ENCODE measurements at places on chromosomes 1 and 21. TPM values are rescaled to one million over a fixed set of nuclear protein-coding genes. Genes with fewer than 3 reads are reported as not detected.

DNA sequence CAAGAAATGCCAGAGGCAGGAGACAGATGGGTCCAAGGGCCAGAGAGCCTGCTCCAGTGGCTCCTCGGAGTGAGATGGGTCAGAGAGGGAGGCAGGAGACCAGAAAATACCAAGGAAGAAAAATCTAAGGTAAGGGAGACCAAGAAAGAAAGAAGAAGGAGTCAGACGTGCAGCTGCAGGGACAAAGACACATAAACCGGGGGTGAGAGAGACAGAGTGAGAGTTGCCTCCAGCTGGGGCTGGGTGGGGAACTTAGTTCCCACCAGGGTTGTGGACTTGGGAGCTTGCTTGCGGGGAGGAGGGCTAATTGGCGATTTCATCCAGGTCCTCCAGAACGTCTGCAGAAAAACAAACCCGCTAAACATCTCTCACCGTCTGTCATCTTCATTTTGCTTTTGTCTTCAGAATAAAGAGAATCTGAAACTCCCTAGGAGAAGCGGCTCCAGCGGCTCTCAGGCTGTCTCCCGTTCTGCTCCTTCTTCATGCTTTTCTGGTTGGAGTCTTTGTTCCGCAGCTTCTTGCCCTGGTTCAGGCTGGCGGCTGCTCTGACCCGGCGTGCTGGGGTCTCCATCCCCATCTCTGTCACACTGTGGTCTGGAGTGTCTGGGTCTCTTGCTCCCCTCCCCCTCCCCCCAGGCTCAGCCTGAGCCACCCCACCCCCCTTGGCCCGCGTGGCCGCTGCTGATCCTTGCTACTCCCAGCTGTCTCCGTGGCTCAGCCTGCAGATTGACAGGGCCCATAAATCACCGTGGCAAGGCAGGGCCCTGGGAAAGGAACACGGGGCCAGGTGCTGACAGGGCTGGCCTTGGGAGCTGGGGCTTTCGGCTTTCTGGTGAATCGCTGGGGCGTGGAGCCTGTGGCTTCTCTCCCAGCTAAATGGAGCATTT, 66.6 kb downstream of the UBIAD1 start:
- H3K27ac ChIP-seq, result no peak overlapping the region
- H3K4me1 ChIP-seq, result no peaks in the 10 kb centered on the region
- no peaks in the 10 kb centered on the region for H3K36me3 ChIP-seq
- H3K4me3 ChIP-seq, result no peak overlapping the region
- no peak for DNase-seq

DNA sequence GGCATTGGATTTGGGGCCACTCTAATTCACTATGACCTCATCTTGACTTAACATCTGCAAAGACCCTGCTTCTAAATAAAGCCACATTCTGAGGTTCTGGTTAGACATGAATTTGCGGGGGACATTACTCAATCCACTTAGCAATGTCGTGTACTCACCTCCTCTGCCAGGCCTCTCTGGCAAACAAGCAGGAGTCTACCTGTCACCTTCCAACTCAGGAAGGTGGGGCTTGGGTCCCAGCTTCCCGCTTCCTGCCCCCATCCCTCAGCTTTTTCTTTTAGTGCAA, 177.8 kb downstream of the PSMG1 start:
- H3K27ac ChIP-seq, result peak overlapping the region; percentile 64
- H3K4me3 ChIP-seq, result no peak overlapping the region
- H3K4me1 ChIP-seq, result no peaks in the 10 kb centered on the region
- no peaks in the 10 kb centered on the region for H3K27me3 ChIP-seq

DNA sequence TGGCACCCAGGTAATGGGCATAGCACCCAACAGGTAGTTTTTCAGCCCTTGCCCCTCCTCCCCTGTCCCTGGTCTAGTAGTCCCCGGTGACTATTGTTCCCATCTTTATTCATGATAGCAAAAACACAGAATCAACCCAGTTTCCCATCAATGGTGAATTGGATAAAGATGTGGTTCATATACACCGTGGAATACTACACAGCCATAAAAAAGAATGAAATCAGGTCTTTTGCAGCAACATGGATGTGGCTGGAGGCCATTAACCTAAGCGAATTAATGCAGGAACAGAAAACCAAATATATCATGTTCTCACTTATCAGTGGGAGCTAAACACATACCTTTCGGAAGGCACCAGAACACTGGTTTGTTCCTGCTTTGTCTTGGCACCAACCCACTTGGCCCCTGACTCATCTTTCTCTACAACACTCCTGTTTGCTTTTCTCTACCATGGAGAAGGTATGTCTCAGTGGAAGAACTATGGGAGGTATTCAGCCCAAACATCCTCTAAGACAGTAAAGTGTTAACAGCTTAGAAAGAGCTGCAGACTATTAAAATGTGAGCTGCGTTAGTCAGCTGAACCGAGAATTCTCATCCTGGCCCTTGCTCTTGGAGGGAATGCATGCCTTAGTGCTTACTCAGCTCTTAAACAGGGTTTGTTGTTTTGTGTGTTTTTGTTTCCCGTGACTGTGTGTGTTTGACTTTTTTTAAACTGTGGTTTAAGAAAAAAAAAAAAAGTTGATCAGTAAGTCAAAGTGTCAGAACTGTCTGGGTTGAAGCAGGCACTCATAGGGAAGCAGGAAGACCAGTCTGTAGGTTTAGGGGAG, 203.0 kb downstream of the TOMM20 start:
- peak overlapping the region; percentile 2 for H3K27ac ChIP-seq
- DNase-seq, result no peak
- H3K4me1 ChIP-seq, result peaks cover 33% of the 10 kb centered on the region
- no peaks in the 10 kb centered on the region for H3K36me3 ChIP-seq

- no peaks in the 10 kb centered on the region for H3K27me3 ChIP-seq
- no peak overlapping the region for H3K4me3 ChIP-seq
- no peak overlapping the region for H3K27ac ChIP-seq
- no peaks in the 10 kb centered on the region for H3K36me3 ChIP-seq
Observed at GRCh38 chr21:44931137-44931500, 8.7 kb upstream of the SLX9 start.

- H3K27ac ChIP-seq, result peak overlapping the region; percentile 50
- H3K4me1 ChIP-seq, result no peaks in the 10 kb centered on the region
- H3K4me3 ChIP-seq, result no peak overlapping the region
- DNase-seq, result no peak
Observed at GRCh38 chr1:22676916-22677583, 24.0 kb downstream of the C1QB start.

DNA sequence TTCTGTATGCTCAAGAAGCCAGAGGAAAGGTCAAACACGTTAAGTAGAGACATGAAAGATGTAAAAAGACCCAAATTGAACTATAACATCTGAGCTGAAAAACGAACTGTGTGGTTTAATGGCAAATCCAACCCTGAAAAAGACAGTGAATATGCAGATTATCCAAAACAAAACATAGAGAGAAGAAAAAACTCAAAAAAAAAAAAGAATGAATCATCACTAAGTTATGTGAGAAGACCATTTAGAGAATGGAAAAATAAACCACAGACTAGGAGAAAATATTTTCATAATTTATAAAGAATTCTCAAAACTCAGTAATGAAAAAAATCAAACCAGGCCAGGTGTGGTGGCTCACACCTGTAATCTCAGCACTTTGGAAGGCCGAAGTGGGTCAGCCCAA, 253.3 kb downstream of the PLPP3 start:
- H3K36me3 ChIP-seq, result no peaks in the 10 kb centered on the region
- no peak overlapping the region for H3K27ac ChIP-seq
- peaks cover 6% of the 10 kb centered on the region for H3K4me1 ChIP-seq
- H3K27me3 ChIP-seq, result no peaks in the 10 kb centered on the region
- H3K4me3 ChIP-seq, result no peak overlapping the region

Gene FMO4
- 2.4 TPM for total RNA-seq

Gene KCNK2
- 13.7 TPM for total RNA-seq

Gene SERPINC1
- not detected for total RNA-seq

Gene PLA2G2C
- not detected for total RNA-seq
